RPMI7951 (cell line): ENCODE measurements at places on chromosomes 13 and 19.
A peak's percentile ranks its signal among the peaks of the same experiment; 100 is the strongest.

DNA sequence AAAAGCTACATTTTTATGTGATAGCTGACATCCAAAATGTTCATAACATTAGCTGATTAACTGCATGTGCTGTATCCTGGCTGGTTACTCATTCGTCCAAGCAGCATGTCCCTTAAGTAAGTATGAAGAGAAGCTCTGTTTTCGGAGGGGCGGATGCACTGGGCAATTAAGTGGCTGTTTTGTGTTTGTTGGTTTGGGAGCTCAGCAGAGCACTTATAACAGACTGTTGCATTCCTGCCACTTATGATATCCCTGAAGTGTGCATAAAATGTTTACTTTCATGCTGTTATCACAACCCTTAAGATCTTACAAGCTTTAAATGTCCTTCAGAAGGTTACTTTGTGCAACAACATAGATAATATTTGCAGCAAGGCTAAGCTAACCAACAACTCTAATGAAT is 264.1 kb downstream of the NALCN start:
- DNase-seq: peak; percentile 29

DNA sequence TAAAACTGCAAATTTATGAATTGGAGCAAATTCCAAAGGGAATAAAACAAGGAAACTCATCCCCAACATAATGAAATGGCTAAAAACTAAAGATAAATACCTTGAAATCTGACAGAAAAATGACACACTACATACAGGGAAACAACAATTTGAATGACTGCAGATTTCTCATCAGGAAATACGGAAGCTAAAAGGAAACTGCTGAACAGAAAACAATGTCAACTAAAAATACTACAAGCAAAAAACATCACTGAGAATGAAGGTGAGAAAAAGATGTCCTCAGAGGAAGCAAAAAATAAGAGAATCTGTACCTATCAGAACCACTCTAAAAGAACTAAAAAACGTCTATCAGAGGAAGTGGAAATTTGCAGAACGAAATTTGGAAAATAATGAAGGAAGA is 39.5 kb downstream of the ZSWIM9 start:
- no peak for DNase-seq

DNA sequence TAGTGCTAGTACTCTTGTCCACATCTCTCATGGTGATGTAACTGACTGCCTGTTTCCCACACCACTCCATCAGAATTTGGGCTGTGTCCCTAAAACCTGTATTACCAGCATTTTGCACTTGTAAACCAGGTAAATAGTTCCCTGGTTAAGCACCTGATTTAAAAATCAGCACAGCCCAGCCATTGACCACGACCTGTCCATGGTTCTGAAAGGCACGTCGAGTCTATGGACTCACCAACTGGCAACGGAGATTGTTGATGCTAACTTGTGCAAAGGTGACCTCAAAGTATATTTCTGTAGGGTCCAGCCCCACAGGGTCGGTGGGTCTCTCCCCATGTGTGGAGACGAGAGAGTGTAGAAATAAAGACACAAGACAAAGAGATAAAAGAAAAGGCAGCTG is 46.7 kb upstream of the ZNF835 start:
- no peak for DNase-seq

DNA sequence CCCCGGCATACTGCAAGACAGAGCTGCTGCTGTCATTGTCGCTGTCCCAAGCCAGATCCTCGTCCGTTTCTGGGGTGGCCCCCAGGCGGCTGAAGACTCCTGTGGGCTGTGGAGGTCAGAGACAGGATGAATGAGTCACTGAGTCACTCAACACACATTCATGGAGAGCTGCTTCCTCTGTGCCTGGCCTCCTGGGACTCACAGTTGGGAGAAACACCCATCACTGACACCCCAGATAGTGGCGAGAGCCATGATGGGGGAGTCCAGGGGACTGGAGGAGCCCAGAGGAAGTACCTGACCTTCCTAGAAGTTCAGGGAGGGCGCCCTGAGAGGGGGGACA is 26.0 kb downstream of the C19orf47 start:
- DNase-seq: peak; percentile 41

DNA sequence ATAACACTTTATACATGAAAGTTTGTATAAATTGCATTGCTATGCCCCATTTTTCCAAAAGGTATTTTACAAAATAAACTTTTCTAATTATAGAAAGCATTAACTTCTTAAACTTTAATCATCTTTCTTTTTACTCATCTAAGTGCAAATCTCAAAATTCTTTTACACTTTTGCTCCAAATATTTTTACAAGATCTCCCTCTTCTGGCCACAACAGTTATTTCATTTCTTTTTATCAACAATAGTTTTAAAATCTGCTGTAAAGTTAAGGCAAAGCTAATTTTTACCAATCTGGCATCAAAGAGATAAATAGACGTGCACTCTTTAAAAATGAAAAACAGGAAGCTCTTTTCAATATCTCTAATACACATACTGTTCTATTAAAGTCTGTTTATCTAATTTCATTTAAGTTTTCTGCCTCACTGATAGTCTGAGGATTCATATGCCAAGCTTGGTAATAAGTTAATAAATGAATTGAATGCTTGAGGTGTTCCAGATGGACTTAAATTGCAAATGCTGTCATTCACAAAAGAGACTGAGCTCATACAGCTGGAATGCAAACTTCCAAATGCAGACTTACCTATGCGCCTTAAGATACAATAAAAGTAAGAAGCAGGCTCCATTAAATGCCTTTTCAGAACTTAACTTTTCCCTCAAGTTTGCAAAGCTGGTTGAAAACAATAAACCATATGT is 583.0 kb upstream of the ATXN8OS start:
- no peak for DNase-seq

GRCh38 chr13:113231306-113232207 is 22.1 kb downstream of the CUL4A start:
- no peak for DNase-seq

- peak; percentile 10 for DNase-seq
These were observed 26.3 kb downstream of the DPP9 start for GRCh38 chr19:4697304-4697703.

GRCh38 chr13:35733827-35734226 is 257.3 kb upstream of the MAB21L1 start:
- no peak for DNase-seq

- DNase-seq: no peak
These were observed 773.4 kb downstream of the EFNB2 start for GRCh38 chr13:105762096-105762495.

DNA sequence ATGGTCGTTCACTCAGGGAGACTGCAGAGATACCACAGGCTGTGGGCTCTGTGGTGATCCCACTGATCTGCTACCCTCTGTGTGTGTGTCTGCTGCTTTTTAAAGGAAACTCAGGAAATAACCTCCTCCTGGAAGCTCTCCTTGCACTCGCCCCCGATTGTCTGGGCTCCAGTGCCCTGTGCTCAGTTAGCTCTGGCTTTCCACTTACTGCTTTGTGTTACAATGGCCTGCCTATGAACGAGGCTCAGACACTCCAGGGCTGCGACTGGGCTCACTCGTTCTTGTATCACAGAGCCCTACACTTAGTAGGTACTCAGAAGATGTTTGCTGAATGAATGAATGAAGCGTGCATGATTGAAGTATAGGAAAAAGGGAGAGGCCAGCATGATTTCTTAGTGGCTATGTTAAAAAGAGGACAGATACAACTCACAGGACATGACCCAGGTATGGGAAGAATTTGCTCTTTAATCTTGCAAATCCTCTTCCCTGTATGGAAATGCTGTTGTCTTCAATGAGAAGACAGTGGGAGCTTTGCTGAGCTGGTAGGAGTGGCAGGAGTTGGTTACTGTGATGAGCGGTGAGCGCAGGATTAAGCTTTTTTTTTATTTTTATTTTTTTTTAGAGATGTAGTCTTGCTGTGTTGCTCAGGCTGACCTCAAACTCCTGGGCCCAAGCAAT is 26.4 kb downstream of the B3GLCT start:
- DNase-seq: no peak

DNA sequence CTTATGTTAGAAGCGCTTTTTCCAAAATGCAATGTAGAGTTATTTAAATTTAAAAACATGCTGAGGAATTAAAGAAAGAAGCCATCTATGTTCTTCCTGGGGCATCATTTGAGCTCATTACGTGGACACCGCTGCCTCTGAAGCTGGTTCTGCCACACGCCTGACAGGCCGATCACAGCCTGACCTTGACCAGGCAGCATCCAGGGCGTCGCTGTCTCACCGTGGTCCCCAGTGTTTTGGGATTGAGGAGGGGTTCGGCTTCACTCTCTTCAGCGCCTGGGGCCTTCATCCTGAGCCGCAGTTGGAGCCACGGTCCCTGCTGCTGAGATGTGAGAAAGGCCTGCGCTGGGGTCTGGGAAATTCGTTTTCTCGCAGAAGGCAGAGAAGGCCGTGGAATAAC is 64.0 kb downstream of the ATP11A start:
- DNase-seq: no peak

DNA sequence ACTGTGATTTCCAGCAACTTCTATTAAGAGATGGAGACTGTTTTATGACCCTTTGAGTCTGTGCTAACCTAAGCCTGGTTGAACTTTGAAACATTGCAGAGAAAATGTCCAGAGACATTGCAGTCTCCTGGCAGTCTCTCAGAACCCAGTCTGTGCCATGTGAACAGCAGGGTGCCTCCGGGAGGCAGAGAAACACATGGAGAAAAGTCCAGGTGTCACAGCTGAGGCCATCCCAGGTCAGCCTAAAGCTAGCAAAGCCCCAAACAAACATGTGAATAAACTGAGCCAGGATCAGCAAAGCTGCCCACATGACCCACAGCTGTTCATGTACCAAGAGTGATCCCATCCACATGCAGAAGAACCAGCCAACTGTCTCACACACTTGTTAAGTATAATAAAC is 7.8 kb downstream of the CYP4F11 start:
- DNase-seq: no peak

DNA sequence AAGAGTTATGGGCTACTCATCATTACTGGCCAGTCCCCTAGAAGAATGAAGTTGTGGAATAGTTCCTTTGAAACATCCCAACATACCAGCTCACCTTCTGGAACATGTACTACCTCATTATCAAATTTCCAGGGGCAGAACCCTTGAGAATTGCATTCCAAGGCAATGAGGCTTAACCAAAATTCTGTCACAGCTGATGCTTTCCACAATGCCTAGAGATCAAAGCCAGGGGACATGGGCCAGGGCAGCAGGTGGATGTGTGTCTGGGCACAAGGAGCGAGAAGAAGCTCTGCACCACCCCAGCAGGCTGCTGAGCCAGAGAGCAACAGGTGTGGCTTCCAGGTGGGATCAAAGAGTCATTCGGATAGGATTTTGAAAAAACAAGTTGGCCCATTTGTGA is 362.1 kb downstream of the EFNB2 start:
- peak; percentile 24 for DNase-seq

DNA sequence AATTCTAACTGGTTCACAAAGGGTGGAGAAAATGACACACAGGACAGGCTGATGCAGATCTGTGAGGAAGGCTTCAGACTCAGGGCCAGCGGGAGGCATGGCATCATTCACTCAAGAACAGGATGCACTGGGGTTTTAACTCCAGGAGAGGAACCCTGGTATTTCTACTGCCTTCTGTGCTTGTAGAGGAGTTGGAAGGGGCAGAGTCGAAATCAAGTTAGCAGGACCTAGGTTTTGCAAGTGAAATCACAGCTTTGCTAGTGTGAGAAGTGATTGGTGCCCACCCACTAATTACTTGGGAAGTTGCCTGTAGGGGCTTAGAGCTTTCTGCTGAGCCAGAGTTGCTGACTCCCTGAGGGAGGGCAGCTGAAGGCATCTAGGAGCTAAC is 92.7 kb downstream of the AKAP11 start:
- no peak for DNase-seq

DNA sequence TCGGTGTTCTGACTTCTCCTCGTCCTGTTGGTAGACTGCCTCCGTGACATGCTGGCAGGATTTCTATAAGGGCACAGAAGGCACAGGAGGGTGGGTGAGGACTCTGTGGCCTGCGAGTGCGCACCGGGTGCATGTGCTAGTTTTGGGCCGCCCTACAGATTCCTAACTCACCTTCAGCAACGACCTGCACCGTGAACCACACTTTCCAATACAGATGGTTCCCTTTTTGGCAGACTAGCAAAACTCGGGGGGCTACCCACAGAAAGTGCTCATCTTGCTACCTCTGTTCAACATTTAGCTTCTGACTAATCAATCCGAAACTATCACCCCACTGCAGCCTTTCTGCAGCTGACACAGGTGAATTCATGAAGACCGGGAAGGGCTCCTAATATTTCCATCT is 14.1 kb upstream of the AMER2 start:
- no peak for DNase-seq

- no peak for DNase-seq
These were observed 706.4 kb upstream of the KLHL1 start for GRCh38 chr13:70814684-70815083.

DNA sequence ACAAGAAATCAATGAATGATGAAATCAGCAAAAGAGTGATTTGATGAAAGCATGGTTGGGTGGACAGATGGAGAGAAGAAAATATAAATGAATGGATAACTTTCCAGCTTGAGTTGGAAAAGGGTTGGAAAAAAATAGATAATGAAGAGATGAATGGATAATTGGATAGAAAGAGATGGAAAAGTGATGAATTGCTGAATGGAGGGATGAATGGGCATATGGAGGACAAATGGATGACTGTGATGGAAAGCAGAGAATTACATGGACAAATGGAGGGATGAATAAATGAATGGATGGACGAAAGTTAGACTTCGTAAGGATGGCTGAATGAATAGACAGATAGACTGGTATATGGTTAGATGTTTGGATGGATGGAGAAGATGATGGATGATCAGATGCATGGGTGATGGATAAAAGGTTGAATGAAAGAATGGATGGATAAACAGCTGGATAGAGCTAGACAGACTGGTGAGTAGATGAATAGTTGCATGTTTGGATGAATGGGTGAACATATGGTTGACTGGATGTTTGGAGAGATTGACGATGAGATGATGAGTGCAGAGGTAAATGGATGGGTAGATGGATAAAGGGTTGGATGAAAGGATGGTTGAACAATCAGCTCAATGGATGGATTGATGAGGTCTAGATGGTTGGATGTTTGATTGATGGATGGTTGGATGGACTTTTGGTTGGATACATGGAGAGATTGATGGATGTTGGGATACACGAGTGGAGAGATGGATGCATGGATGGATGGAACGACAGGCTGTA is 11.8 kb downstream of the LGALS7B start:
- DNase-seq: no peak

GRCh38 chr19:55165952-55166529 is 372 bp downstream of the DNAAF3 start:
- peak; percentile 71 for DNase-seq

GRCh38 chr19:42132851-42133528 is 744 bp upstream of the POU2F2 start:
- DNase-seq: peak; percentile 49

DNA sequence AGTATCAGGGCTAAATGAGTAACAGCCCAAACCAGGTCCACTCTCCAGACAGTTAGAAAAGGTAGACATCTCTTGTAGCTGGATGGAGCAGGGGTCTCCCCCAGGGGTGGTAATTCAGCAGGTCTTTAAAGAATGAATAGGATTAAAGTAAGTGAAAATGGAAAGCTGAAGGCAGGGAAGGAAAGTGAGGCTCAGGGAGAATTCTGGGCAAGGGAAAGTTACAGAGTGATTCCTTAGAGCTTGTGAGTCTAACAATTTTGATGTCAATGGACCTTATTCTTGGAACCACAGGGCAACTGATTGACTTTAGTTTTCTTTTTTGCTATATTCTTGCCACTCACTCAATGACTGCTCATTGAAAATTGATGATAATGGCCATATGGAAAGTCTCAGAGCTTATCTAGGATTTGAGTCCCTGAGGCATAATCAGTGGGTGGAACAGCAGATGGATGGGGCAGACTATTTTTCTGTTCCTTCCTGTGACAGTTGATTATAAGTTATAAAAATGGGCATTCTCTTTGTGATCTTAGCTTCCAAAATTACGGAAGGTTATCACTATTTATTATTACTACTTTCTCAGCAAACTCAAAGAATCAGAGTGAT is 76.9 kb downstream of the LRCH1 start:
- DNase-seq: peak; percentile 37

- DNase-seq: no peak
These were observed 612.1 kb upstream of the KLHL1 start for GRCh38 chr13:70720386-70720785.
